ENCODE measurements at places on chromosomes 2 and 18.

DNA sequence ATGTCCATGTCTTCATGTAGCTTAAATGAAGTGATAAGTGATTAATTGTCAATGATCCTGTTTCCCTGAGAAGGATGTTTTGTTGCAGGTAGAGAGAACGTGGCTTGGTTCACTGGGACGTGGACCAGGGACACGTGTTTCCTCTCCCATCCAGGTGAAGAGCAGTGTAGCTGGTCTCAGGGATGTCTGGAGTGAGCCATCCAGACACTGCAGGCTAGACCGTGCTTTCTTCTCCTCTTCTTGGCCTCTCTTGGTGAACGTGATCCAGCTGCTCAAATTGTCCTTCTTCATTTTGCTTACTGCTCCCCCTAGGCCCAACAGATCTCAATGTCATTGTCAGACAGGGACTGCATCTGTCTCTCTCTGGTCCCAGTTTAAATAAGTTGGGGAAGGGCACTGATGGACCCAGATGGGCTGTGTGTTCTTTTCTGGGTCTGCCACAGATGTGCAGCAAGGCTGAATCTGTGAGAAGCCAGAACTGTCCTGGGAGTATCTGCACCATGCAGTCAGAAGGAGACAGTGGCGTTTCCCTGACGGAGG is 263.8 kb downstream of the CYRIA start:
- H3K4me3 ChIP-seq = no peak overlapping the region
- H3K27ac ChIP-seq = no peak overlapping the region
- DNase-seq = no peak
- H3K36me3 ChIP-seq = no peaks in the 10 kb centered on the region

DNA sequence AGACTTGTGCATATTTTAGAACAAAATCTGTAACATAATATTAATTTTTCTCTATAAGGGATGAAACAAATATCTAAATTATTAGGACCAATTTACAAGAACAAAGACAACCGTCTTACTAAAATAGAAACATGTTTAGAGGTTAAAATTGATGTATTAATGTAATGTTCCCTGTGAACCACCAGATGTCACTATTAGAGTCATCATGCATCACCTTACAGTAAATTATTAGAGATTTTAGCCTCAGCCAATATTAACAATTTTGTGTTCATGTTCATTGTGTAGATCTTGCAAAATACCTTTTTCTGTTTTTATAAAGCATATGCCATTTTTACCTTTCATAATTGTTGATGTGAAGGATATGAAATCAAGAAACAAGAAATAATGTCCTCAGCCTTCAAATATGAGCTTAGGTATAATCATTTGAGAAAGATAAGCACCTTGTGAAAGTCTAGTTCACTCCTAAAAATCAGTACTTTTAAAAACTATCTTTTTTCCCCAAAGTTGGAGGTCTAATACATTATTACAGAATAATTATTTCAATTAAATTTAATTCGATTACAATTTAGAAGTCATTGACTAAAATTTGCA is 344.3 kb upstream of the KCNH7 start:
- H3K4me3 ChIP-seq = no peak overlapping the region
- no peak for DNase-seq
- H3K4me1 ChIP-seq = no peaks in the 10 kb centered on the region
- no peaks in the 10 kb centered on the region for H3K27me3 ChIP-seq
- H3K27ac ChIP-seq = no peak overlapping the region
- no peaks in the 10 kb centered on the region for H3K36me3 ChIP-seq

- H3K27ac ChIP-seq = no peak overlapping the region
- H3K4me1 ChIP-seq = no peaks in the 10 kb centered on the region
- H3K36me3 ChIP-seq = no peaks in the 10 kb centered on the region
- no peak overlapping the region for H3K4me3 ChIP-seq
- no peak for DNase-seq
Observed at GRCh38 chr2:208820014-208820688, 413.6 kb downstream of the PTH2R start.

- H3K27ac ChIP-seq = no peak overlapping the region
- no peak overlapping the region for H3K4me3 ChIP-seq
- no peak for DNase-seq
- no peaks in the 10 kb centered on the region for H3K36me3 ChIP-seq
- no peaks in the 10 kb centered on the region for H3K4me1 ChIP-seq
Observed at GRCh38 chr2:215949991-215950404, 63.4 kb downstream of the MREG start.

- H3K4me3 ChIP-seq = no peak overlapping the region
- no peaks in the 10 kb centered on the region for H3K27me3 ChIP-seq
- H3K36me3 ChIP-seq = no peaks in the 10 kb centered on the region
Observed at GRCh38 chr2:10897956-10898355, 13.8 kb upstream of the KCNF1 start.

DNA sequence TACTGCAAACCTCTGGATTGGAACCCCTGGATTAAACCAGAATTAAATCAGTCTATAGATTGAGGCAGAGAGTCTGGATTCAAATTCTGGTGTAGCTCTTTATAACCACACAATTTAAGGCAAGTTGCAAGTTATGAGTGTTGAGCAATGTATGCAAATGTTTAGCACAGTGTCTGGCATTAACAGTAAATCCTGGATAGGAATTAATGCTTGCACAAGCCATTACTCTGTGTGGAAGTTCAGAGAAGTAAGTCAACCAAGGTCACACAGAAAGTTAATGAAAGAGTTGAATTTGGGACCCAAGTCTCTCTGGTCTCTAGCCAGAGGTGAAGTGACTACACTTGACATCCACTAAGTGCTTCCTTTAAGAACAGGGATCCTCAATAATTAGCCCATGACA is 2.0 kb upstream of the MARCO start:
- H3K27ac ChIP-seq = no peak overlapping the region
- no peaks in the 10 kb centered on the region for H3K36me3 ChIP-seq
- no peak for DNase-seq
- H3K27me3 ChIP-seq = no peaks in the 10 kb centered on the region
- H3K4me1 ChIP-seq = no peaks in the 10 kb centered on the region

DNA sequence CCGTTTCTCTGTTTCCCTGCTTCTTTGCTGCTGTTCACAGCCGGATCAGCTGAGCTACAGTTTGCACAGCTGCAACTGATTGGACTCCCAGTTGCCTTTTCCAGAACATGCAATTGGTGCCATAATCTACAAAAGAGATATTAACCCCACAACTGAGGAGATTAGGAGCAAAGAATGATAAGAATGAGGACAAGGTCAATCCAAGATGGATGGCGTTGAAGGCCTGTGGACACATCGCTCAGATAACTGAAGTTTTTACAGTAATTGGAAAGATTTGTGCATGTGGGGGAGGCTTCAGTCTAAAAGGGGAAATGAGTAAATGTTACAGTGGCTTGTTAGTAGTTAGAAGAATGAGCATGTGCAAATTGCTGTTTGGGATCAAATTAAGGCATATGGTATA is 263.2 kb downstream of the TGIF1 start:
- no peaks in the 10 kb centered on the region for H3K36me3 ChIP-seq
- H3K4me1 ChIP-seq = no peaks in the 10 kb centered on the region
- DNase-seq = no peak
- H3K27ac ChIP-seq = no peak overlapping the region
- H3K27me3 ChIP-seq = no peaks in the 10 kb centered on the region
- H3K4me3 ChIP-seq = no peak overlapping the region

GRCh38 chr2:240591226-240591625 is 4.7 kb downstream of the CAPN10 start:
- no peaks in the 10 kb centered on the region for H3K27me3 ChIP-seq
- H3K36me3 ChIP-seq = peaks cover 6% of the 10 kb centered on the region
- DNase-seq = no peak
- peaks cover 7% of the 10 kb centered on the region for H3K4me1 ChIP-seq

DNA sequence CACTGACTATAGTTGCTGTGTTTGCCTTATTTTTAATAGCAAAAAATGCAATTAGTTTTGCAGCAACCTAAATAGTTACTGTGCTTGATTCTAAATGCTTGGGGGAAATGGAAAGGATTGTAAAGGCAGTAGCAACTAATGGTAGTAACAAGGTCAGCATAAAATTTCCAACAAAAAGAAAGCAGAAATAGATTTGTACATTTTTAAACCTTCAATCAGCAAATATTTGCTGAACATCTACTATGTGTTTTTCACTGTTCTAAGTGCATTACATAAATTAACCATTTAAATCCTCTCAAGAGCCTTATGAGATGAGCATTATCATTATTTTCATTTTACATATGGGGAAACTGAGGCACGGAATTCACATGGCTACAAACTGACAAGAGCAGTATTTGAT is 308.0 kb upstream of the UBE2E3 start:
- H3K27me3 ChIP-seq = no peaks in the 10 kb centered on the region
- no peak for DNase-seq
- no peaks in the 10 kb centered on the region for H3K36me3 ChIP-seq
- no peak overlapping the region for H3K4me3 ChIP-seq
- no peak overlapping the region for H3K27ac ChIP-seq
- no peaks in the 10 kb centered on the region for H3K4me1 ChIP-seq

DNA sequence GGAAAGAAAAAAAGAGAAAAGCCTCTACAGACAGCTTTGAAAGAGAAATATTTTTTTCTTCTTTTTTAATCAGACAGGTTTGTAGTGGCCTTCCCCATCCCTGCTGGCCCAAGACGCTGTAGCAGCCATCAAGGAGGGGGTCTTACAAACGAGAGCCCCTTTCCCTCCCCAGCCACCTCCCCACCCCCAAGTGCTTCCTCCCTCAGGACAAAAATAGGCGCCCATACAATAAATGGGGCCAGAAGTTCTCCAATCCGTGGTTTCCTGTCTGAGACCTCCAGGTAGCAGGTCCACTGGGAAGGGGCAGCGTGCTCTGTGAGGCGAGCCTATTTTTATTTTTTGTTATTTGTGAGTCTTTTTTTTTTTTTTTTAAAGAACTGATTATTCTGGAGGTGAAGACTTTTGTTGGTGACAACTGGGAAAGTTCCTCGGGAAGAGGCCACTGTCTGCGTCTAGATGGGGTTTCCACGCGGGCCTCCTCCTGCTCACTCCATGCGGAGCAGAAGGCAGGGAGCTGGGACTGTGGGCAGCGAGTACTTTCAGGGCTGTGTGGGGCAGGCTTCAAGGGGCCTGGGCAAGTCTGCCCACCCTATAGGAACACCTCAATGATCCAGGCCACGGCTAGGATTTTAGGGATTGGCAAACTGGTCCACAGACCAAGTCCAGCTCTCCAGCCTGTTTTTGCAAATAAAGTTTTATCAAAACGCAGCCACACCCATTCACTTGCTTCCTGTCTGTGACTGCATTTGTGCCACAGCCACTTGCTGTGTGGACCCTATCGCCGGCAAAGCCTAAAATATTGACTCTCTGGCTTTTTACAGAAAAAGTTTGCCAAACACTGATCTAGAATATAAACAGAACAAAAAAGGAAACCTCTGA is 139.6 kb downstream of the CTIF start:
- H3K4me1 ChIP-seq = peaks cover 7% of the 10 kb centered on the region
- no peak overlapping the region for H3K4me3 ChIP-seq
- H3K27ac ChIP-seq = no peak overlapping the region
- no peaks in the 10 kb centered on the region for H3K27me3 ChIP-seq
- H3K36me3 ChIP-seq = no peaks in the 10 kb centered on the region
- DNase-seq = no peak

- no peaks in the 10 kb centered on the region for H3K27me3 ChIP-seq
- no peak overlapping the region for H3K27ac ChIP-seq
- no peak overlapping the region for H3K4me3 ChIP-seq
- no peaks in the 10 kb centered on the region for H3K4me1 ChIP-seq
Observed at GRCh38 chr18:9329471-9329870, 5.1 kb upstream of the TWSG1 start.

DNA sequence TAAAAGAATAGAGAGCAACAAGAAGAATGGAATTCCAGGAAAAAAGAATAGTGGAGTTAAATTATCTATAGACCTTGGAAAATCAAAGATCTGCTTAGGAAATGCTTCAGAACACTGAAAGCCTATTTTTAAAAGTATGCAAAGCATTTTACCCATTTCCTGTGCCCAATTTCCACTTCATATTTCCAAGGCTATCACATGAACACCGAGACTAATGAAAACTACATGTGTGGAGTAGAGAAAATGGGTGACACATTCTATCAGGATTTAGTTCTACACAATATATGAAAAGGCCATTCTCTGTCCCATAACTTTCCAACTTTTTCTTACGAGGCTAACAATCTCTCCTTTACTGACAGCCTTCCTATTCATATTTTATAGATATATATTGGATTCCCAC is 279.4 kb downstream of the CCDC178 start:
- DNase-seq = no peak
- H3K36me3 ChIP-seq = no peaks in the 10 kb centered on the region
- no peak overlapping the region for H3K4me3 ChIP-seq
- no peaks in the 10 kb centered on the region for H3K27me3 ChIP-seq

- no peak overlapping the region for H3K4me3 ChIP-seq
- no peaks in the 10 kb centered on the region for H3K36me3 ChIP-seq
- H3K27me3 ChIP-seq = no peaks in the 10 kb centered on the region
- no peaks in the 10 kb centered on the region for H3K4me1 ChIP-seq
Observed at GRCh38 chr2:185978634-185979407, 240.2 kb downstream of the FSIP2 start.

DNA sequence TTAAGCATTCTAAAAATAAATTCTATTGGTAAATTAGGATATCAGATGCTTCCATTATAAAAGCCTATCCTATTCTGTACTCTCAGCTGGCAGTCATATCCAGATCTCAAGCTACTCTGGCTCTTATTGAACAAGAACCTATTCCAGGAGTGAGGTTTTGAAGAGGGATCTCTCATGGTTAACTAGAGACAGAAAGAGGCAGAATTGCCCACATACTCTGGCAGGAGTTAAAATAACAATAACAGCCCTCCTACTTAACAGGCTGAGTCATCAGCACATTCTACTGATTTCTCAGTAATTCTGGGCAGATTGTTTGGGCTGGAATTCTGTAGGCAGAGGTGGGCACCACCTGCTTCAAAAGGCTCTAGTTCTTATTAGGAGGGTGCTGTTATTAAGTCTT is 142.0 kb upstream of the UNC80 start:
- H3K4me3 ChIP-seq = no peak overlapping the region
- no peaks in the 10 kb centered on the region for H3K27me3 ChIP-seq
- DNase-seq = no peak
- no peak overlapping the region for H3K27ac ChIP-seq
- no peaks in the 10 kb centered on the region for H3K36me3 ChIP-seq

- H3K4me3 ChIP-seq = no peak overlapping the region
- H3K36me3 ChIP-seq = no peaks in the 10 kb centered on the region
- DNase-seq = no peak
- peak overlapping the region; percentile 66 for H3K27ac ChIP-seq
- no peaks in the 10 kb centered on the region for H3K27me3 ChIP-seq
Observed at GRCh38 chr18:50982802-50983179, 15.0 kb downstream of the ELAC1 start.

- no peak overlapping the region for H3K27ac ChIP-seq
- H3K27me3 ChIP-seq = no peaks in the 10 kb centered on the region
- no peaks in the 10 kb centered on the region for H3K4me1 ChIP-seq
- no peaks in the 10 kb centered on the region for H3K36me3 ChIP-seq
Observed at GRCh38 chr18:61847164-61847791, 45.5 kb downstream of the RNF152 start.

DNA sequence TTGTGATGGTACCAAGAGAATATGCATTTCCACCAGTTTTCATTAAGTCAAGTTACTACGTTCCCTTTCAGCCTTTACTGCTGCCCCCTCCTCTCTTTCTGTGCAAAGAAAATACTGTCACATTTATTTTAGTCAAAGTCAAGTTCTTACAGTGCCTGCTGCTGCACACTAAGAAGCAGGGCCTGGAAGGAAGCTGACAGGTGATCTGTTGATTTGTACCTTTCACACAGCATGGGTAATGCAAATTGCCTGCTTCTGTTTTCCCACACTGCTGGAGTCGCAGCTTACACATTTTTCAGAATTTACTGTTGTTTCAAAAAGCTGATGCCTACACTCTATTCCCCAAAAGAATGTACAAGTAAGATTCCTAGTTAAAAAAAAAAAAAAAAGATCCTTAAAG is 48.7 kb upstream of the CD226 start:
- H3K4me3 ChIP-seq = no peak overlapping the region
- H3K4me1 ChIP-seq = no peaks in the 10 kb centered on the region
- no peaks in the 10 kb centered on the region for H3K27me3 ChIP-seq
- H3K36me3 ChIP-seq = no peaks in the 10 kb centered on the region

Measured in colonic mucosa (tissue), 4 donors.